ENCODE measurements at places on chromosomes 3 and 15.

DNA sequence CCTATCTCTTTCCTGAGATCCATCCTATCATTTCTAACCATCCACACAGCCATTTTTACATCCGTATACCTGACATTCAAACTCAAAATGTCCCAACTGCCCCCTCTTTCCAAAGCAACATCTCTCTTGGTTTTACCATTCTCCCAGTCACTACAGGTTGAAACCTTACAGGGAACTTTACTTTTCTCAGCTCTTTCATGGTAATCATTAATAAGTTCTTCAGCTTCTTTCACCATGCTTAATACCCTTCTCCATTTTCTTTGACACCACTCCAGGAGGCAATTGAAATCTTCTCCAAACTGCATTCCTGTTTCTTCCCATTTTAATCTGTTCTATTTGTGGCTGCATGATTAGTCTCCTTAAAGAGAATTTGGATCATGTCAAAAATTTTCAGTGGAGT lies 352.5 kb downstream of the GAP43 start:
- no peak for DNase-seq

DNA sequence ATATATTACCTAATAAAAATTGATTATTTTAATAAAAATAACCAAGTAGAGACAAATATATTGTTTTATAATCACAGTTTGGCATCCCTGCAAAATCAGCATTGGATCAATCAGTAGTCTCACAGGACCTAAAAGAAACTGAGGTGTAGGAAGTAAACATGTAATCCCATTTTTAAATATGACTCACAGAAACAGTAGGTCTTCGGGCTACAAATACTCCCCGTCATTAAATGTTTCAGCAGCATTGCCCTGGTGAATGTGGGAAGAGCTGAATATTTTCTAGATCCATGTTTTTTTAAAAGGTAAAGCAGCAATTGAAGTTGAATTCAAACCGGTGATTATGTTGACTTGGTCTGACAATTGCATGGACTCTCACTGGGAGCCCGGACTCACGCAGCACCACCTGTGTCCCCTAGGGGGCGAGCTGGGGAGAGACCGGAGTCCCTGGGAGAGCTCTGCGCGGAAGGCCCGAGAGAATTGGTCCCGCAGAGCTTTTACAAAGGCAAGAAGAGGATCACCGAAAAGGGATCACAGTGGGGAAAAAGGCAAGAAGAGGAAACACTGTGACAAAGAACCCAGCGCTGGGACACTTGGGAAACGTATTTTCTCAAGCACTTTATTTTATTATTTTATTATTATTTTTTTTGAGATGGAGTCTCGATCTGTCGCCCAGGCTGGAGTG lies 17.2 kb upstream of the USP3 start:
- DNase-seq = no peak

- no peak for DNase-seq
These were observed 216.1 kb downstream of the OPA1 start for GRCh38 chr3:193809106-193809505.

DNA sequence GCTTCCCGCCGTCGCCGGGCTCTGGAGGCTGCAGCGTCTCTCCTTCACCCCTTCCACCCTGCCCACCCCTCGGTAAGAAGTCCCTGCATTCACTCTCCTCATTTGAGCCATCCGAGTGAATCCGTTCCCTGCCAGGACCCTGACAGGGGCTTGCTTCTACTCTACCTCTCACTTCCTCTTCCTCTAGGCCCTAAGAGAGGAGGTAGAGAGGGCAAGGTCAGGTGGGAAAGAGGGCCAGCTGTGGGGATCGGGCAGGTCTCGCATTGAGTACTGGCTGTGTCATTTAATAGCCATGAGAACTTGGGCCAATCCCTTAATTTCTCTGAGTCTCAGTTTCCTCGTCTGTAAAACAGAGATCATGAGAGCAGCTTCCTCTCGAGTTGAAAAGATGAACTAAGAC lies 283.6 kb downstream of the UACA start:
- DNase-seq = no peak

GRCh38 chr3:157982359-157982758 lies 123.9 kb downstream of the SHOX2 start:
- DNase-seq = no peak
